Smooth muscle cell of the umbilical artery (primary cell): ENCODE measurements at places on chromosomes 5 and 9. TPM values are rescaled to one million over a fixed set of nuclear protein-coding genes. Genes with fewer than 3 reads are reported as not detected.

The EPB41L4A gene
- 0.89 and 3.2 TPM in 2 replicates for total RNA-seq

The RASGRF2 gene
- 5.1 and 21.7 TPM in 2 replicates for total RNA-seq

The OLFM1 gene
- total RNA-seq, result 2.4 and 2.9 TPM in 2 replicates

The NTRK2 gene
- total RNA-seq, result under 0.01 TPM in 2 replicates

The PELO gene
- 38.1 and 40.1 TPM in 2 replicates for total RNA-seq

The EGFLAM gene
- total RNA-seq, result 1.3 and 11.3 TPM in 2 replicates

The F12 gene
- total RNA-seq, result 0.51 and 0.89 TPM in 2 replicates

The PHYKPL gene
- 21.4 and 26.9 TPM in 2 replicates for total RNA-seq

The DIRAS2 gene
- 0.78 and 3.6 TPM in 2 replicates for total RNA-seq

The PTGER4 gene
- 1.5 and 2.7 TPM in 2 replicates for total RNA-seq

The MACROH2A1 gene
- 269 and 285 TPM in 2 replicates for total RNA-seq
